ENCODE measurements at places on chromosomes 3 and 15. TPM values are rescaled to one million over a fixed set of nuclear protein-coding genes. Genes with fewer than 3 reads are reported as not detected.

The NR2E3 gene
- 0.31 TPM for total RNA-seq

The PLA2G4E gene
- 0.03 TPM for total RNA-seq

The SLC12A1 gene
- total RNA-seq, result not detected

The CASR gene
- not detected for total RNA-seq

The RLBP1 gene
- 0.13 TPM for total RNA-seq

The TNFAIP8L3 gene
- 34.7 TPM for total RNA-seq

The BMF gene
- 1.6 TPM for total RNA-seq

The ITPKA gene
- total RNA-seq, result 8.8 TPM

The P2RY1 gene
- 0.56 TPM for total RNA-seq

The CYP1A2 gene
- not detected for total RNA-seq

The ZNF770 gene
- total RNA-seq, result 12.7 TPM

The ATP2B2 gene
- total RNA-seq, result 0.08 TPM

The SEMA3F gene
- 18.7 TPM for total RNA-seq

The BHLHE40 gene
- 71.9 TPM for total RNA-seq

The ADAMTS17 gene
- 0.09 TPM for total RNA-seq

The TRPM1 gene
- not detected for total RNA-seq

The MST1R gene
- total RNA-seq, result 7.5 TPM

The GABRB3 gene
- total RNA-seq, result 74.5 TPM

The GPR160 gene
- 1.9 TPM for total RNA-seq

The SEC22A gene
- total RNA-seq, result 17.0 TPM

The APBA2 gene
- 18.8 TPM for total RNA-seq

The BBX gene
- 16.7 TPM for total RNA-seq

The C3orf70 gene
- 0.03 TPM for total RNA-seq
